Bronchial smooth muscle cell (primary cell): ENCODE measurements at places on chromosomes 6 and 20. TPM values are rescaled to one million over a fixed set of nuclear protein-coding genes. Genes with fewer than 3 reads are reported as not detected.

The TAP1 gene
- total RNA-seq, result 31.8 and 34.8 TPM in 2 replicates

The LRRC73 gene
- 0.47 and 0.60 TPM in 2 replicates for total RNA-seq

The MLN gene
- not detected in 2 replicates for total RNA-seq

The PRPH2 gene
- 4.9 and 5.2 TPM in 2 replicates for total RNA-seq

The CRISP2 gene
- total RNA-seq, result not detected in 2 replicates
